MM.1S (cell line): ENCODE measurements at places on chromosomes 6 and 20.
A peak's percentile ranks its signal among the peaks of the same experiment; 100 is the strongest.

GRCh38 chr20:53130795-53131194, 158.6 kb downstream of the TSHZ2 start:
- no peak for DNase-seq

GRCh38 chr6:33139596-33140206, 52.6 kb downstream of the COL11A2 start:
- no peak for DNase-seq

DNA sequence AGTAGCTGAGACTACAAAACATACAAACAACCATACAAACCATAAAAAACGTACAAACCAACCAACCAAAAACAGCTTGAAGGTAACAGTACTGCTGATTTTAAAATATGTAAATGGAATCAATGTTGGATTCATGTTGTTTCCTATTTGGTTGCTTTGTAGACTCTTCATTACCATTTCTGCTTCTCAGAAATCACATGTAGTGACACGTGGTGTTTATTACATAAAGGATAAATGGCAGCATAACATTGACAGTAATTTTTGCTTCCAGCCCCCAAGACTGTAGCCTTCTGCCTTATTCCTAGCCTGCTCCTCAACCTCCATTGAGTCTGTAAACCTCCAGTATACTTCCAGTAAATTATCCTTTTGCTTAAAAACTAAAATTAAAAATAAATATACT, 73.3 kb downstream of the KLHL32 start:
- no peak for DNase-seq

GRCh38 chr6:328136-328670, 35.9 kb downstream of the DUSP22 start:
- DNase-seq = peak; percentile 99

DNA sequence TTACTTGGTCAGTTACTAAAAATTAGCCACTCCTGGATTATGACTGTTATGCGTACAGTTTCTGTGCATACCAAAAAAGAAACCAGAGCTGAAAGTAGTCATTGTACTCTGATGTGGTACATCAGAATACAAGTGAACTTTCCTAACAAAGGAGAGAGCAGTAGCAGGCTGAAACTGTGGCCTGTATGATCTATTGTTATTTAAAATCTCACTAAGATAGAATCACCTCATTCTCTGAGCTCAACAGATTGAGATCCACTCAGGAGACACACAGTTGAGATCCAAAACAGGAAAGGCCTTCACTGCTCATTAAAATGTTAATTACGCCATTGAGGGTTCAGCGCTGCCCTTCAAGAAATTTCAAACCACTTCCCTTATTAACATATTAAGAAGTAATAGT, 576.4 kb downstream of the LMBRD1 start:
- DNase-seq = no peak

- no peak for DNase-seq
Measured at GRCh38 chr20:7463290-7463689, 477.0 kb downstream of the HAO1 start.

DNA sequence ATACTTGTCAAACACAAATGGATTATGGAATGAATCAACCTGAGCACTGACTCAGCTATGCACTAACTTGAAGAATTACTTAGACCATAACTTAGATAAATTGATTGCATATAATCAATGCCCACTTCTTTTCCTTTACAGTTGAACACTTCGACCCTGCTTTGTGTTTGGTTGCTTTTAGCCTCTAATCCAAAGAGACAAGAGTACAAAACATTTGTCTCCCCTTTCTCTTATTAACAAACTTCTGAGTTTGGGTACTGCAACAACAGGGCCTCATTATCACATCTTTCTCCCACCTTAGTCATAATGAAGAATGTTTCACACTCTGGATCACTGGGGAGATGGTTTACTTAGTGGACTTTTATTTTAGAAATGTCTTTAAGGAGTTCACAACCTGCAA, 2.6 kb upstream of the TAAR6 start:
- no peak for DNase-seq

DNA sequence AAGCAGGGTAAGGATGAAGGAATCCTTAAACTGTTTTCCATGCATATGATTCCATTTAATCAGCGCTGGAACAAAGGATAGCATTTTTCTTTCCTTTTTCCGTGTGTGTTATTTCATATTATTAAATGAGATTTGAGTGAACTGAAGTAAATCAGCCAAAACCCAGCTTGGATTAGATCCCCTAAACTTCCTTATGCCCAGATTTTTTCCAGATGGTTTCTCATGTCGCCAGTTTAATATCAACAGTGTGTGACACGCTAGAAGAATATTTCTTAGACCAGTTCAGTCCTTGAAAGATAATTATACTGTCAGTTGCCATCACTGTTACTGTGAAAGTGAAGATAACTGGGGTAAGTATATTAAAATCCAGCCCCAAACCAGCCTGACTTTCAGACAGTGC, 1009.4 kb downstream of the KIF16B start:
- DNase-seq = no peak

- DNase-seq = peak; percentile 55
Measured at GRCh38 chr6:6810727-6811126, 222.2 kb downstream of the LY86 start.

GRCh38 chr20:47557791-47558190, 56.1 kb downstream of the NCOA3 start:
- no peak for DNase-seq

DNA sequence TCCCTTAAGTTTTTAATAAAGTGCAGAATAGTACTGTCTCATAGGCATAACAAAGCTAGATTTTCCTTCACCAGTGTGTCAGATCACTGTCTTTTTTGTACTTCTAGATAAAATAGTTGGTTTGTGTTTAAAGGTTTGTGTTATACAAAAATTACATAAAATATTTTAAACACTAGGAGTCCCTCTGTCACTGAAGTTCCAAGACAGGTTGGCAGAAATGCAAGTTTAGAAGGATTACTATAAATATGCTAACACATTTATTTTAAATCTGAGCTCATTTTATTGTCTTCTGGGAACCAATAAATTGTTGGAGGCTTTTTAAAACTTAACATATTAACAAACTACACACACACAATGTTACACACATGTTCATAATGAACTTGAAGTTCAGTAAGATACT, 30.8 kb upstream of the RUNX2 start:
- DNase-seq = no peak
